ENCODE measurements at places on chromosomes 6 and 20.
A peak's percentile ranks its signal among the peaks of the same experiment; 100 is the strongest.

DNA sequence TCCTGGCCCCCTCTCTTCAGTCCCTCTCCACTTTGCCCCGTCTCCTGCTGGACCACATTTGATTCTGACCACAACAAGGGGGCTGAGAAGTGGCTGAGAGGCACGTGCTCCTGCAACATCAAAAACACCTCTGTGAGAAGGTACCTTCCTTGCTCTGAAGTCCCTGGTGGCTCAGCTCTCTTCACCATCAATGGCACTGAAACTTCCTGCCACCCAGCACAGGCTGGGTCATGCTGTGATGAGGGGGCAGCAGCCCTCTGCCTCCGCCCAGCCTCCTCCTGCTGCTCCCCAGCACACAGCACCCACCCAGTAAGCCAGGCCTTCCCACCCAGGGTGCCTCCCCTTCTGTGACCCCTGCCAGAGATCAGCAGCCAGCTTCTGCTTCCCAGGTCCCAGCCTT lies 10.3 kb downstream of the ZMYND8 start:
- DNase-seq: no peak

DNA sequence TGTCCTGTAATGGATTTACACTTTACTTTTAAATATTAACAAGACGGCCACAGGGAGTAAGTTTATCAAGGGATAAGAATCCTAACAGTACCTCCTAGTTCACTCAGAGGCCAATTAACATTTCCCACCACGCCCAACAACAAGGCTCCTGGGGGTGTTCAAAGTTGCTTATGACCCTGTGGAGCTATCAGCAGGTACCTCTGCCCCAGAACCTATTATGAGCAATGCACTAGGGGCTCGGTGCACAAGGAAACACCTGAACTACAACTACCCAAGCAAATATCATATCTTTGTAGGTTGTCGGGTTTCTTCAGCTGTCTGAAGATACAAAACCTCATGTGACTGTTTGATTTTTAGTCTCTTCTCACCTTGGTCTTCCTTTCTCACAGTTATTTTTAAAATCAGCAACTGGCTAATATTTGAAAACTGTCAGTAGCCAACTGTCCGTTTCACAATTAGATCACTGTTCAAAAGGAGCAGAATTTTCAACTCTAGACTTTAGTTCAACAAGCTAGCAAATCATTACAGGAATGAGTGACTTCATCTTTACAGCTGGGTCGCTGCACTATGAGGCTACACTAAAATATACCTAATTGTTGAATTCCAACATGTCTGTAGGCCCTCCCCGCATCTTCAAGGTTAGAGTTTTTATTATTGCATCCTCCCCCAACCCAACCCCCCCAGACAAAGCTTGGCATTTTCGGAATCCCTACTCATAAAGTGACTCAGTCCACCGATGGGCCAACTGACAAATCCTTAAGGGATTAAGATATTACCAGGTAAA lies 38.1 kb downstream of the B4GALT5 start:
- no peak for DNase-seq

DNA sequence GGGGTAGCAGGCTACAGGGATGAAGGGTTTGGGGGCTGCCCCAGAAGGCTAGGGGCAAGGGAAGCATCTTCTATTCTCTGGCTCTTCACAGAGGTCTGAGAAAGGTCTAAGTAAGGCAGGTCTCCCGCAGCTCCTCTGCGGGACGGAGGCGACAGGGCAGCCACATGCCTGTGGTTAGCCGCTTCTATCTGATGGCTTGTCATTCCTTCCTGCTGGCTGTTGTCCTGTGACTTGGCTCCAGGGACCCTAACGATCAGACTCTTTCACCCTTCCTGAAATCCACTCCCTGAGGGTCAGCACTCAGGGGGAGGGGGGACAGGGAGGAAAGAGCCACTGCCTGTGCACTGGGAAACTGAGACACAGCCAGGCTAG lies 673 bp downstream of the CST7 start:
- peak; percentile 47 for DNase-seq

DNA sequence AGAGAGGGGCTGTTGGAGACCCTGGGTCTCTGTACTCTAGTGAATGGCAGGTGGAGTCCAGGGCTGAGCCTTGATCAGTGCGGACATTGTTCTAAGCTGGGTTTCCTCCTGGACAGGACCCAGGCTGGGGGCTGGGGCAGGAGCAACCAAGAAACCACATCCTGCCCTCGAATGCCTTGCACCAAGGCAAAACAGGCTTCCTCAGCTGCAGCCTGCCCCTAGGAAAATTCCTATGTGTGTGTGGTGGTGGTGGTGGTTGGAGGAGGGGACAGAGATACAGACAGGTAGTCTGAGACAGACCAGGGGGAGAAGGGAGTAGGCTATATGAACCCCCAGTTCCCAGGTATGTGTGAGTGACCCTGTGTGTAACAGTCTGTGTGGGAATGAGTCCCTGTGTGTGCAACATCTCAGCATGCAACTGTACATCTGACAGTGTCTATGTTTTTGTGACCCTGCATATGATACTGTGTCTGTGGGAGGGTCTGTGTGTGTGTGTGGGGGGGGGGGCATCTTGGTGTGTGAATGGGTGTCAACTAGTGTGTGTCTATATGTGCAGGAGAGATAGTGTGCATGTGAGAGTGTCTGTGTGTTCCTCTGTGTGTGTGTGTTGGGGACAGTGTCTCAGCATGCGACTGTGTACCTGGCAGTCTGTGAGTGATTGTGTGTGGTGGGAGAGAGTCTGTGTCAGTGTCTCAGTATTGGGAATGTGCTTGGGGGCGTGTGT lies 3.0 kb downstream of the GLP1R start:
- DNase-seq: no peak

DNA sequence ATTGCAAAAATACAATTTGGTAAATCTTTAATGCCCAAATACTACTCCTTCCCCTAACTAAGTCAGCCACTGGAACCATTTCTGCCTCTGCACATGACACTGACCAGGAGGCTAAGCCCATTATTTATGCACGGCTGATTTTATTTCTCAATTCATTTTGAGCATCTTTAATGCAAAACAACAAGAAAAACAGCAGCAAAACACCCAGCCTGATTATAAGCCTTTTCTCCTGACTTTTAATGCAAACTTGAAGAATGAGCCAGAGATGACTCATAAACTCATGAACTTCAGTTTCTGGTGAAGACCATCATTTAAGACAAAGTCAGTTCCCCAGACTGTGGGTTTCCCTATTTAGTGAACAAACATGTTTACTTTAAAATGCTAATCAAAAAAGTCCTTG lies 51.6 kb downstream of the CYP24A1 start:
- no peak for DNase-seq

GRCh38 chr6:34332251-34333198 lies 59.9 kb downstream of the NUDT3 start:
- no peak for DNase-seq

Data from activated T-cell treated with anti-CD3 and anti-CD28 coated beads, Interleukin-2, amount 50 U/mL, for 48 hours (primary cell).